ENCODE measurements at places on chromosomes 2 and 18.

GRCh38 chr2:235534678-235535422 lies 41.0 kb downstream of the AGAP1 start:
- DNase-seq: no peak

- peak; percentile 16 for DNase-seq
Observed at GRCh38 chr2:216350214-216350791, 22.0 kb downstream of the MARCHF4 start.

DNA sequence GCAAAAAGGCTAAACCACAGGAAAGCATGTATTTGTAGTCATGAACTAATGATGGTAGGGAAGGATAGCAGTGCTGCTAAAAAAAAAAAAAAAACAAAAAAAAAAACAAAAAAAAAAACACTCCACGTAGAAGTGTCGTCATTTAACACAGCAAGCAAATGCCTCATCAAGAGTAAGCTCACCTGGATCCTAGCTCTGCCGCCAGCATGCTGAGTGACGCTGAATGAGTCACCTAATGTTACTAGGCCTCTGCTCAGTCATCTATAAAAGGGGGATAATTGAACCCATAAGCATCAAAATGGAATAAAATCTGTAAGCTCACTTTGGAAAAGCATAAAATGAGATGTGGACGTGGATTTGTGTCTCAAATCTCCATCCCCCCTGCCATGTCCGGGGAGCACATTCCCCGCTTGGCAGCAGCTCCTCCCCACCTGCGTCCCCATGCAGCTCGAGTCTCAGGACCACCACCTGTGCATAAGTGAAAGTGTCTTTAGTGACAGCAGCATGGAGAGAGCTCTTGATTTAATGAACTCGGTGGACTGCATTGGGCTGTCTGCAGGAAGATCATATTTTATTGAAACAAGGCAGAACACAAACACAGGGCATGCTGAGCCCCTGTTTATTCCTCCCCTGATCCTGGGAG lies 427.5 kb downstream of the LRATD1 start:
- no peak for DNase-seq

GRCh38 chr2:240919786-240920782 lies 13.9 kb downstream of the CROCC2 start:
- DNase-seq: no peak

- no peak for DNase-seq
Observed at GRCh38 chr18:7601936-7602335, 34.8 kb downstream of the PTPRM start.

DNA sequence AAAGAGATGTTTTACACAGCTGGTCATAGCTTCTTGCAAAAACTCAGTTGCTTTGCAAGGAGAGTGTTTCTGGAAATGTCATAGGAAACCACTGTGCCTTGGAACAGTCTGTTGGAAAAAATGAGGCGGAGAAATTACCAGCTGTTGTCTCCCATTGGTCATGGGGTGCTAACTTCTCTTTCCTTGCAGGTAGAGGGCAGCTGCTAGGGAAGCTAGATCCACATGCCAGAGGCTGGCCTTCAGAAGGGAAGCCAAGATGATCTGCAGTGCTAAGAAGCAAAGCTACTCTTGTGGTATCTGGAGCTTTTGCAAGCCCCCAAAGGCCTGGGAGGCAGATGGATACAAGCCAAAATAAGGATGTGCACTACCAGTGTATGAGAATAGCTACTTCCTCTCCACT lies 34.8 kb upstream of the LAMA1 start:
- no peak for DNase-seq

DNA sequence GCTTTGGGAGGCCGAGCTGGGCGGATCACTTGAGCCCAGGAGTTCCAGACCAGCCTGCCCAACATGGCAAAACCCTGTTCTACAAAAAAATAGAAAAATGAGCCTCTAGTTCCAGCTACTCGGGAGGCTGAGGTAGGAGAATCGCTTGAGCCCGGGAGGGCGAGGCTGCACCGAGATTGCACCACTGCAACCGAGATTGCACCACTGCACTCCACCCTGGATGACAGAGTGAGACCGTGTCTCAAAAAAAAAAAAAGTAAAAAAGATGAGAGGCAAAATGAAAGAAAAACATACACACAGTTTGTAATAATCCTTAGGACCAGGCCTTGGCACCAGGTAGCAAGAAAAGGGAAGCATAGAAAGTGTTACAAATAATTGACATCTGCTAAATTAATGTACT lies 22.0 kb downstream of the RBM43 start:
- DNase-seq: no peak

- no peak for DNase-seq
Observed at GRCh38 chr2:129812071-129812470, 167.4 kb upstream of the RAB6C start.

GRCh38 chr2:191758518-191759507 lies 80.9 kb downstream of the NABP1 start:
- peak; percentile 78 for DNase-seq

DNA sequence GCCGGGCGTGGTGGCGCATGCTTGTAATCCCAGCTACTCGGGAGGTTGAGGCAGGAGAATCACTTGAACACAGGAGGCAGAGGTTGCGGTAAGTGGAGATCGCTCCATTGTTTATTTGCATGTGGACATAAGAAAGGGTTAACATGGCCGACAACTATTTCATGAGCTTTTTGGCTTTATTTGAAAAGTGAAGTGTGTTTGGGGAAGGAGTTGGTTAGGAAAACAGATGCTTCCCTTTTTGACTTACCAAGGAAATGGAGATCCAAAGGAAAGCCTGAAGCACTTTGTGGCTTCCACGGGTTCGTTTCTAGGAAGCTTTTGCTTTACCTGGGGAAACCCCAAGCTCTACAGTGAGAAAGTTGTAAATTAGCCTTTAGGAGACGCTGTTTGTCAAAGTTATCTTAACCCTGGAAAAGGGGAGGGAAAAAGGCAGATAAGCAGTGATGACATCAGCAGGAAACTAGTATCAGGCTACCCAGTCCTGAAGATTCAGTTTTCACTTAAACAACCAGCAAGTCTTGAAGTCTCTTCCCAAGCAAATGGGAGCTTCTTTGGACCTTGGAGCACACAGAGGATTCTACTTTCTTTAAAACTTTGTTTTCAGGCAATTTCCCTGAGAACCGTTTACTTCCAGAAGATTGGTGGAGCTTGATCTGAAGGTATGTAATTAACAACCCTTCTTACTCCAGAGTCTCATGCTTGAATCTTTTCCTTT lies at the start of gene CASP10:
Gene CASP10, plus strand, starts transcription at position 492 of the 715 bp plus-strand sequence. CDS start 2,637 bp downstream, outside the sequence.
- peak; percentile 72 for DNase-seq

GRCh38 chr2:119475857-119476244 lies 44.2 kb downstream of the TMEM37 start:
- no peak for DNase-seq

DNA sequence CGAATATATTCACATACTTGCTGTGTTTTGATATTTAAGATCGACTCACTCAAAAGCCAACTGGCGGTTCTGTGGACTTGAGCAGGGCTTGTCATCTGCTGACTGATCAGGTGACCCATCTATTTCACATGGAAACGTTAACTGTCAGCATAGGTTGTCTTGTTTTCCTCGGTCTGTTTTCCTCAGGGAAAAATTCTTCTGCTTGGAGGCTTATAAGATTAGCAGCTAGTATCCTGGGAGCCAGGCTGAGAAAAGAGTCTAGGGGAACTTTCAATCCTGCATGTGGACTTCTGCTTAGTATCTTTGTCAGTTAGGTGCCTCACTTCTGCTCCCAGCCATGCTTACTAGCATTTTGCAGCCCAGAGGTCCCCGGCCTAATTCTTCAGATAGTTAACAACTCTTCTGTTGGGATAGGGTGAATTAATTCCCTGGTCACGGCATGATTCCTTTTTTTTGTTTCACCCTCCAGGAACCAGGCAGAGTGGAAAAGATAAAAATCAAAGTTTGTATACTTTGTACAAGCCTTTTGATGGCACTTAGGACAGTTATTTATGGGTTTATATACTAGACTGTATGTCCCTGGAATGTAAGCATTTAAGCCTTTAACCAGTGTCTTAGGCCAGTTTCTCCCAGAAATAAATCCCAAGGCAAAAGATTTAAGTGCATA lies 226.0 kb downstream of the GULP1 start:
- no peak for DNase-seq

- DNase-seq: no peak
Observed at GRCh38 chr2:25164561-25164960, 3.8 kb downstream of the POMC start.

GRCh38 chr2:59297816-59298215 lies 1056.7 kb upstream of the FANCL start:
- no peak for DNase-seq

- no peak for DNase-seq
Observed at GRCh38 chr2:134917888-134918525, 615 bp upstream of the CCNT2 start.

- no peak for DNase-seq
Observed at GRCh38 chr18:74977041-74977440, 231.9 kb downstream of the PTGR3 start.

DNA sequence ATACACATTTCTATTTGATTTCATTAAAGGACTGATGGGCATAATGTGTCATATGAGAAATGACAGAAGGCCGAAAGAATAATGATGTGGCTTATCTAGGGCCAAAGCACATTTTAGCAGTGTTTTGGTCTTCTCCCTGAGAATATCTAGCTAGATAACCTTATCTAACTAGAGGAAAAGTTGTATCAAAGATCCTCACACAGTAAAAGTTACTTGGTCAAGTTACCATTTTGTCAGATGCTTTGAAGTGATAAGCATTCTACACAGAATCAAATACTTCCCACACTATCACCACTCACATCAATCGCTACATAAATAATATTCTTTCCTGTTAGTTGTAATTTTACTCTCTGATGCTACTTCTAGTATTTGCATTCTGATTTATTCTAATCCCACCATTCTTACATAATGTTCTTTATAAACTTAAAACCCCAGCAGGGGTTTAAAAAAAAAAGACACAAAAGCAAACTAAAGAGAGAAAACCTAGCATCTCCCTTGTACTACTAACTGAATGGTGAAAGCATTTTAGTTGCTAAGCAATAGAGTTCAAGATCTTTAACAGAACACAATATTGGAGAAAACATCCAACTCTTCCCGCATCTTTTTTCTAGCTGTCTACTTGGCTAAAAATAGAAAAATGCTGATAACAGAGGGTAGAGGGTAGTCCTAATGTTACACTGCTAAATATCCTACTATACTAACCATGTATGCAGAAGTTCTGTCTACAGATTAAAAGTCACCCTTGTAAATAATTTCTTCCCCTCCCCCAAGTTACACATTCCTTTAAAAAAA lies 8.0 kb downstream of the XPO1 start:
- no peak for DNase-seq

- no peak for DNase-seq
Observed at GRCh38 chr18:49028801-49029506, 78.2 kb upstream of the SMAD7 start.

DNA sequence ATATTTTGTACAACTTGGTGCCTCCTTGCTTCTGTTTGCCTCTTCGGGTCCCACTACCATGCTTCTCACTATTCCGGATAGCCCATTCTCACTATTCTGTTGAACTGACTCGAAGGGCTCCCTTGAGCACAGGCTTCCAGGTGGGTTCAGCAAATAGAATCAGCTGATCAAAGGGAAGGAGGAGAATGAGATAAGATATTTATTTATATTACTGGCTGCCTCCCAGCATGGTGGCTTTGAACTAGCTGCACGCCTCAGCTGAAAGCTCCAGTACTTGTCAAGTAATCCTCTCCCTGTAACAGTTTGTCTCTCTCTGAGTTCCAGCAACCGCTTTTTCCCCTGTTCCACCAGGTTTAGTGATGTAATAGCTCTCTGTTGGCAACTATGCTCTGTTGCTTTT lies 187.8 kb upstream of the HNRNPA3 start:
- DNase-seq: no peak

DNA sequence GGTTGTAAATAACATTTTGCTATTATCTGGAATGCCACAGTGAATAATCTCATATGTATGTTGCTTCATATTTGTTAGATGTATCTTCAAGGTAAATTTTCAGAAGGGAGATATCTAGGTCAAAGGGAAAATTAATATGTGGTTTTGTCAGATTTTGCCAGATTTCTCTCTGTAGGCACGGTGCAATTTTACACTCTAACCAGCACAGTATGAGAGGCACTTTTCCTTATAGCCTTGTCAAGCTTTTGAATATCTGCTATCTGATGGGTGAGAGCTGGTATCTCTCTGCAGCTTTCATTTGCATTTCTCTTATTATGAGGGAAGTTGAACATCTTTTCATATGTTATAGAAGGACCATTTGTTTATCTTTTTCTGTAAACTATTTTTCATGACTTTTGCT lies 175.7 kb upstream of the PGAP1 start:
- no peak for DNase-seq

GRCh38 chr2:238426568-238427434 lies at the start of gene ASB1:
ASB1 (plus strand) TSS chr2:238426927; CDS start chr2:238427071, 144 bp downstream.
- peak; percentile 83 for DNase-seq

DNA sequence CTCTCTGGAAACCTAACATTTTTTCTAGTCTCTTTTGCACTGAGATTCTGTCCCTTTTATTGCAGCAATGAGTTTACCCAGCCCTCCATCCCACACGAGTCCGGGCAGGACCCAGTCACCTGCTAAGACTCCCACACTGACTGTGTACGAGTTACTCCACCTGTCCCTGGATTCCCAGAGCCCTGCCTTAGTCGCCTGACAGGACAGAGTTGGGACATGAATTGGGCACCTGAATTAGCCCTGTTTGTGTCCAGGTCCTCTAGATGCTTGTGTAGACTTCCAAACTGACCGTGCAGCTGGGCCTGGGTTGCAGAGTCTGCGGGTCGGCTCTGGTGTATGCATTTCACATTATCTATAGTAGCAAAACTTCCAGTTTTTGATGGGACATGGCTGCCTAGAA lies 238.7 kb downstream of the VAPA start:
- DNase-seq: no peak

DNA sequence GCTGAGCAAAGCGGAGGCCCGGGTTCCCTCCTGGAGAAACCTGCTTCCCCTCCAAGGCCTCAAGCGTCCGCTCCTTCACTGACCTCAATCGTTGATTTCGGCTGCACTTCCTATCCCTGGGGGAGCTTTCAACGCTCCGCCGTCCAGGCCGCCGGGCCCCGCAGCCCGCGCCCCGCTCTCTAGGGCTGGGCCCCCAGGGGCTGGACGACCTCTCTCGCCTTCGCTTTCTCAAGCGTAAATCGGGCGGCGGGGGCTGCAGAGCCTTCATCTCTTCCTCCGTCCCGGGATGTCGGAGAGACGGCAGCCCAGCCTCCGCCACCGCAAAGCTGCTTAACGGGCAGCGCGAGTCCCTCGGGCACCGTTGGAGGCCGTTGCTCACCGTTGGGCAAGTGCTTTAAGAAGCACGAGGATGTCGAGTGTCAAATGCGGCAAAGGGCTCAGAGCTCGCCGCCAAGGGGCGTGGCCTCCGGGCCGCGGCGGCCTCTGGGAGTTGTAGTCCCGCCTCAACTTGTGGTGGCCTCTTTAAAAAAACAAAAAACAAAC lies 8.5 kb downstream of the HES6 start:
- peak; percentile 80 for DNase-seq

GRCh38 chr18:61199171-61199848 lies 133.9 kb upstream of the CDH20 start:
- no peak for DNase-seq

- DNase-seq: no peak
Observed at GRCh38 chr2:45909677-45910191, 258.3 kb downstream of the PRKCE start.

- DNase-seq: no peak
Observed at GRCh38 chr18:35415511-35416073, 38.5 kb upstream of the ZNF396 start.

GRCh38 chr2:25165992-25166875 lies 2.1 kb downstream of the POMC start:
- DNase-seq: peak; percentile 29
